Naive thymus-derived CD8-positive, alpha-beta T cell (primary cell): ENCODE measurements at places on chromosomes 6 and 20.
A peak's percentile ranks its signal among the peaks of the same experiment; 100 is the strongest.

- DNase-seq, result no peak
Observed at GRCh38 chr6:76593668-76594067, 521.2 kb upstream of the IMPG1 start.

DNA sequence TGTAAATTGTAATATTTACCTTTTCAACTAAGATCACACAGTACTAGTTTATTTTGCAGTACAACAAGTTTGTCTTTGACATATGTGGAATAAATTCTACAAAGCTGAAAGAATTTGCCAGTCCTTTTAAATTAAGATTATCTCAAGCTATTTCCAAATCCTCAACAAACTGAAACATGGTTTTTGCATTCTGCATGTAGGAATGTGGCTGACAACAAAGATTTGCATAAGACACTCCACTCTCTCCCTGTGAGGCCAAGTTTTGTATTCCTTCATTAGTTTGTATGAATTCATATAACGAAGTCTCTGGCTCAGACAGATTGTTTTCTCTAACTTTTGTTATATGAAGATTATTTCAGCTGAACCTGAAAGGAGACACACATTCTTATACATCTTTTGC is 124.1 kb upstream of the THEMIS start:
- DNase-seq, result no peak

- DNase-seq, result no peak
Observed at GRCh38 chr6:157497579-157497978, 116.6 kb downstream of the ZDHHC14 start.

DNA sequence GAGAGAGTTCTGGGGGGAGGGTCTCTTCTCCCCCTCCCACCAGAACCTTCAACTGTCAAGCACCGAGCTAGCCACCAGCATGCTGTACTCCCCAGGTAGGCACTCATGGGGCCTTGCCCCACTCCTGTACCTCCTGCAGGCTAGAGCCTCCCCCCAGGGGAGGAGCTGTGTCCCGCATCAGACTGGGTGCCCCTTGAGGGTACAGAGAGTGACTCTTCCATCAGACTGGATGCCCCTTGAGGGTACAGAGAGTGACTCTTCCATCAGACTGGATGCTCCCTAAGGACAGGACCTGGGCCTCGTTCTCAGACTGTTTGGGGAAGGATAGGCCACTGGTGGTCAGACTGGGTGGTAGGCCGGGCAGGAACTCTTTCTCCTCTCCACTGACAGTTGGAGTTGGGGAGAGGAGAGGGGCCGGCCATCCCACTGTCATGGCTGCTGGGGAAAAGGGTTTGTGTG is at the start of gene CAPN11:
Gene CAPN11 (plus strand): TSS at position 51 of the 459 bp plus-strand sequence. CDS start 29 bp downstream, at position 80.
- DNase-seq, result no peak

- DNase-seq, result no peak
Observed at GRCh38 chr6:44054721-44055559, 72.3 kb downstream of the MRPL14 start.

DNA sequence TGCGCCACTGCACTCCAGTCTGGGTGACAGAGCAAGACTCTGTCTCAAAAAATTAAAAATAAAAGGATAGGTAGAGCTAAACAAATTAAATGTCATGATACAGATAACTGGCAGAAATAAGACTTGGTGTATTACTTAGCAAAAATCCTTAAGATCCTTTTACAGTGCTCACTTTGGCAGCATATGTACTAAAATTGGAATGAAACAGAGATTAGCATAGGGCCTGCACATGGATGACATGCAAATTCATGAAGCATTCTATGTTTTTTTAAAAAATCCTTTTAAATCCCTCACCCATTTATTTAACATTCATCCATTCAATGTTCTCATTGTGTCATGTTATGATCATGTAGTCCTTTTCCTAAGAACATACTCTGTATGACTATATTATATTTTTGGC is 528.8 kb downstream of the CD83 start:
- no peak for DNase-seq

GRCh38 chr20:57683881-57684807 is 25.7 kb downstream of the PMEPA1 start:
- no peak for DNase-seq

DNA sequence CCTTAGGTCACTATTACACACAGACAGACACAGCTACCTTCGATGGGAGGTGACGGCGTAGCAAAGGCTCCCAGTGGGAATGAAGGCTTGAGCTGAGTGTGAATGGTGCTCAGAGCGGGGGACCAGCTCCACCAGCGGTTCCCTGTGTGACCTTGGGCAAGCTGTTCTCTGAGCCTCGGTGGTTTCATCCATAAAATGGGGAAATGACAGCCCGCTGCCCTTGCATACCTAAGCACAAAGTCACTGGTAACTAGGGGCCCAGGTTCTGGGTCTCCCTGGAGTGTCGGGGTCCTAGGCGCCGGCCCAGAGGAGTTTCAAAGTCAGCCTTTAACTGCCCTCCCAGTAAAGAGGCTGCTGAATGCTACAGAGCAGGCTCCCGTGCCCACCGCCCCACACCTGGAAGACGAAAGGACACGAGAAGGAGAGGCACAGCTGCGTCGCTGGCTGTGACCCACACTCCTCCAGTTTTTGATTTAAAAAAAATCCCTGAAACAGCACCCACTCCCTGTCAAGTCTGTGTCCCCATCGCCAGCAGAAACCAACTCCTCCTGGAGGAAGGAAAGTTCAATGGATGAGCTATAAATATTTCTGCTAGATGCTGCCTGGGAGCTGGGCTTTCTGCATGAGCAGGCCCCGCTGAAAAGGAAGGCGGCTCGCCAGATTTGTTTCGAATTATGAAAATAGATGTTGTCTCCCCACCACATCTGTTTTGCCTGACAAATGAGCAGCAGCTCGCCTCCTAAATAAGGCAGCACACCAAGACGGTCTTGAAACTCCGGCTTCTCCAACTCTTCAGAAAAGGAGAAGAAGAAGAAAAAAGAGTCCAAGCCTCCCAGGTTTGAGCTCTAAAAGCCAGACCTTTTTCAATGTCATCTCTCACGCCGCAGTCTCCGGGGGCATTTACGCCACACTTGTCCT is 27.4 kb downstream of the PMEPA1 start:
- no peak for DNase-seq

DNA sequence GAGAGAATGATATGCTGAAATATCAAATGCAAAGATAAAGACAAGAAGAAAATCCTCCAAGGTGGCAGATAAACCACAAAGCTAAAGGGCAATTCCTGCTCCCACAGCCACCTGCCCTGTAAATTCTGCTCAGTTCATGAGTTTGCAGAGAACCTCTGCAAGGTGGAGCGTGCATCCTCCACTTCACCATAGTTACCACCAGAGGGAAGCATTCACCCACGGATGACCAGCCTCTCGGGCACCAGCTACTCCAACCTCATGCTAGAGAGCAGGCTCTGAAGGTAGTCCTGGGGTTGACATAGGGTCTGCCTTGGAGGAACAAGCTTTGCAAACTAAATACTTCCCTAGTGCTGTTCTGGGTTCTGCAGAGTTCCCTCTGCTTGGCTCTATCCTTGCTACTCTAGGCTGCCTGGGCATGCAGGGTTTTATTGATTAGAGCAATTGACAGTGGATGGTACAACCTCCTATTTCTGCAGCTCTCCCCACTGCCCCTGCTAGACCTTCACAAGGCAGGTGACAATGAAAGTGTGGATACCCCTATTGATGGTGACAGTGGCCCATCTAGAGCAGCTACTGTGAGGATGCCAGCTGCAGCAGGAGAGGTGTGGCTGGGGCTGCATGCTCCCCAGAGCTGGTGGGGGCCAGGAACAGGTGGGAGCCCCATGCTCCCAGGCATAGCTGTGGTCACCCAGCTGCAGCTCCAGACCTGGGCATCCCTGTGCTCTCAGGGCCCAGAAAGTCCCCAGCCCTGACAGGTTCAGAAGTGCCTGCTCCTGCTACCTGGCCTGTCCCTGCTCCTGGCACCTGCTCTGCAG is 51.1 kb downstream of the GGTLC1 start:
- peak; percentile 62 for DNase-seq

- DNase-seq, result no peak
Observed at GRCh38 chr6:1856381-1856780, 246.7 kb downstream of the FOXC1 start.

DNA sequence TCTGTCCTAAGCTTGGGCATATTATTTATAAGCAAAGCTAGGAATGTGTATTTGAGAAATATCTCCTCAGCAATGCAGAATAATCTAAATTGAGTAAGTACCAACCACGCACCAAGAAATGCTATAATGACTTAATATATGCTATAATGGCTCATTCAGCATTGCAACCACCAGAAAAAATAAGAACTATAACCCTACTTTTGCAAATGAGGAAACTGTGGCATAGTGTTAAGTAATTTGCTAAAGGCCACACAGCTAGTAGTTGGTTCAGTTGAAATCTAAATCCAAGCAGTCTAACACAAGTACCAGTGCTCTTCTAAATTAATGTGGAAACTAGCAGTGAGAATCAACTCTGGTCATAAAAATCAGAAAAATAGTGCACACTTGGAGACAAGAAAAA is 35.7 kb downstream of the HBS1L start:
- DNase-seq, result no peak

DNA sequence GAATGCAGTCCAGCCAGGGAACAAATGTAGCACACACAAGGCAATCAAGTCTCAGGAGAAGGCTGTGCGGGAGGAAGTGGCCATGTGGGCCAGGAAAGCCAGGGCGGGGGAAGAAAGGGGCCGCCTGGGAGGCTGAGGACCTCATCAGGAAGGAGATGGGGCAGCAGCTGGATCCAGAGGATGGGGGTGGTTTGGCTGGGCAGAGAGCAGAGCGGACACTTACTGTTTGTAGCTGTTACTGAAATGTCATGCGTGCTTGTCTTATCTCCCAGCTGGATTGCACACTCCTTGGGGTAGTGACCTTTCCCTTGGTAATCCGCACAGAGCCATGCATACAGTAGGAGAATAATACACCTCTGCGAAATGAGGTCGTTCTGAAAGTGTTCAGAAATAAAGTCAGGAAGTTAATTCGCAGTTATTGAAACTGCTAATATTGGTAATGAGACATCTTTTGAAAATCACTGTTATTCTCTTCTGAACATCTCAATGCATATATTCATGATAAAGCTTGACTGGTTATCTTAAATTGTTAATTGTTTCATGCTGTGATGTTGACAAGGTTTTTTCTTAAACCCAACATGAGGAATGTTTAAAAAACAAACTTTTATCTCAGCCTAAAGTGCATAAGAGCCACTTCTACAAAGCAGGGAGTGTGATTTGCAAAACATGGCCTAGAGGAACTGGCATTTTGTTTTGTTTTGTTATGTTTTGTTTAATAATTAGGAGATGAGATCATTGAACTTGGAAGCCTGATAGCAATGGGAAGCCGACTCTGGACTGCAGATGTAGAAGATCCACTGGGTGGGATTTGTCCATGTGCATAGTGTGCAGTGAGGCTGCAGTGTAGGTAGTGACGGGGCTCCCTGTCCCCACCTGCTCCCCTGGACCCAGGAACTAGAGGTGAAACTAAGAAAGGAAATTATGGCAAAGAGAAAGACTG is 18.0 kb upstream of the MAP3K4 start:
- DNase-seq, result no peak

DNA sequence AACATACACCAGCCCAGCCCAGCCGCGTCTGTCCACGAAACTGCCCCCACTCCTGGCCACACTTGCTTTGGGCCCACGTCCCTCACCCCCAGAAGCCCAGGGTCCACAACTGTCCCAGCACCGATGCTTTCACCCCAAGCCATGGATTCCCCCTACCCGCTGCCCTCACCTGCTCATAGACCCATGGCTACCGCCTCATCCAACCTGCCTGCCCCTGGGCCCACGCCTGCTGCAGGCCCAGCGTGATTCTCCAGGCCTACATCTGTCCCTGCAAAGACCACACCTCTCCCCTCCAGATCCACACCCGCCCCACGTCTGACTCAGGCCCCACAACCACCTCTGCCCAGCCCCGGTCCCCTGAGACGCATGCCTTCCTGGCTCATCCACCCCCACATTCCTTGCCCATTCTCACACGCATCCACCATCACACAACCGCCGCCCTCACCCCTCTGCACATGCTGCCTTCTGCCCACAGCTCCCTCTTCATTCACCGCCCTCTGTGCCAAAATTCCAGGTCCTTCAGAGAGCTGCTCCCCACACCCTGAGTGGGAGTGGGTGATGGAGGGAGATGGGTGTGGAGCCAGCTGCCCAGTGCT is 86.7 kb downstream of the GRM4 start:
- DNase-seq, result no peak

DNA sequence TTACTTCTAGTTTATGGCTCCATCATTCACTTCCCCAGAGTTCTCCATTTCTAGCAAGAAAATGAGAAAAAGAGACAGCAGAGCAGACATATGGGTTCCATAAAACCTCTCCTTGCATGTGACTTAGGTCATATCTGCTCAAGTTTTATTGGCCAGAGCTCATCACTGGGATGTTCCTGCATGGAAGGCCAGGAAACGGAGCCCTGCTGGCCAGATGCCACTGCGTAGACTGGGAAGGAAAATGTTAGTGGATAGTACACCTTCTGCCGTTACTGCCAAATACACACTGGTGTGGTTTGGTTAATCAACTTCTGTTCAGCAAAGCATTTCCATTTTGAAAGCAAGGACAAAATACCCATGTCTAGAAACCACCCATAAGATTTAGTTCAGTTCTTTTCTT is 220.6 kb upstream of the TSHZ2 start:
- no peak for DNase-seq

GRCh38 chr6:12952318-12952717 is 235.8 kb downstream of the PHACTR1 start:
- DNase-seq, result no peak

DNA sequence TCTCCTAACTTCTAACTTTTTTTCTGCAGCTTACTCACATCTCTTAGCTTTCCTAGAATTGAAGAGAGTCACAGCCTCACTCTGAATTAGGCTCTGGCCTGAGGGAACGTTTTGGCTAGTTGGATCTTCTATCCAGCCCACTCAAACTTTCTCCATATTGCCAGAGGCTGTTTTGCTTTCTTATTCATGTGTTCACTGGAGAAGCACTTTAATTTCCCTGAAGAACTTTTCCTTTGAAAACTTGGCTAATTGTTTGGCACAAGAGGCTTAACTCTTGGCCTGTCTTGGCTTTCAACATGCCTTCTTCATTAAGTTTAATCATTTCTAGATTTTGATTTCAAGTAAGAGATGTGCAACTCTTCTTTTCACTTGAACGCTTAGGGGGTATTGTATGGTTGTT is 138.2 kb upstream of the PLCB4 start:
- DNase-seq, result no peak
